Activated naive CD4-positive, alpha-beta T cell treated with Interleukin-2 at 50 U/mL for 16 hours (primary cell): ENCODE measurements at places on chromosomes 1 and 21.

DNA sequence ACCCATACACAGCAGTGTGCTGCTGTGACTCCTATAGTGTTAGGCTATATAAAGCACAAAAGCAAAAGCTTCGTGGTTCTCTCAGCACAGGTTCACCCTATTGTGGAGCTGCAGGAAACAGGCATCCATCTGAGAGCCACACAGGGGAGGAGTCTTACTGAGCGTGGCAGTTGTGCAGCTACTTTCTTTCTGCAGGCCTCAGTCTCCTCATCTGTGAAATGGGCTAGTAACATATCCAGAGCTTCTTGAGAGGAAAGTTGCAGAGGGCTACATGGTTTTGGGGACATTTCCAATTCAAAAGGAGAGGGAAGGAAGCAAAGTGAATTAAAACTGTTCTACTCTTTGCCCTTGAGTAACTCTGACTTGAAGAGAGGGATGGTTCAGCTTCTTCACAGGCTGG is 142.0 kb downstream of the FOXD2 start:
- no peak for DNase-seq

DNA sequence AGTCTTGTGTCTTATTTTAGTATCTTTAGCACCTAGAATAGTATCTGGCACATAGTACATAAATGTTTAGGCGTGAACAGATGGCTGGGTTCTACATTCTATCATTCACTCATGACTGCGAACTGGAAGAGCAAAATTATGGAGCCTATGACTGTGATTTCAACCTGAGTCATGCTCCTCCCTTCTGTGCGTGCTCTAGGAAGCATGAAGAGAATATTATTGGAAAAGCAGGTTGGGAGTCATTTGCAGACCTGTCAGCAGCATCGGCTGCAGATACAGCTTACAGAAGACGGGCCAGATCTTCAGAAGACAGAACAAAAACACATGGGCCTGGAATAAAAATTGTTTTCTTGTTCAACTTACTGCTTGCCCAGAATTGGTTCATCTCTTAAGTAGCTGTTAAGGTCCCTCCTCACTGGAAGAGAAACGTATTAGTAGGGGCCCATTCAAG is 344.0 kb upstream of the USP24 start:
- no peak for DNase-seq

- DNase-seq = no peak
Observed at GRCh38 chr1:171772312-171772711, 9.1 kb upstream of the METTL13 start.

DNA sequence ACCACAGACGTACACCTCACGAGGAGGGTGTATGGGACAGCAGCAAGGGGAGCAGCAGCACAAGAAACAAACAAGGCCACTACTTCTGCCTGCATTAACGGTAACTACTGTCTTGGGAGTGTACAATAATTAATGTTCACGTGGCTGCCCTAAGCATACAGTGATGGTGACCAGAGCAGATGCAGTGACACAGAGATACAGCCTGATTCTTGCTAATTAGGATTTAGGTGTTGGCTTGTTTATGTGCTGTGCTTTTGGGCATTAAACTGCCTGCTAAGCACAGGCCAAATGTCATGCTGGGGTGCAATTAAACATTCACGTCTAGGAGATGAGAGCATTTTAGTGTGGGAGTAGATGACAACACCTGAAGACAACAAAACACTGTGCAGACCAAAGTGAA is 7.2 kb downstream of the ZNF669 start:
- DNase-seq = no peak

DNA sequence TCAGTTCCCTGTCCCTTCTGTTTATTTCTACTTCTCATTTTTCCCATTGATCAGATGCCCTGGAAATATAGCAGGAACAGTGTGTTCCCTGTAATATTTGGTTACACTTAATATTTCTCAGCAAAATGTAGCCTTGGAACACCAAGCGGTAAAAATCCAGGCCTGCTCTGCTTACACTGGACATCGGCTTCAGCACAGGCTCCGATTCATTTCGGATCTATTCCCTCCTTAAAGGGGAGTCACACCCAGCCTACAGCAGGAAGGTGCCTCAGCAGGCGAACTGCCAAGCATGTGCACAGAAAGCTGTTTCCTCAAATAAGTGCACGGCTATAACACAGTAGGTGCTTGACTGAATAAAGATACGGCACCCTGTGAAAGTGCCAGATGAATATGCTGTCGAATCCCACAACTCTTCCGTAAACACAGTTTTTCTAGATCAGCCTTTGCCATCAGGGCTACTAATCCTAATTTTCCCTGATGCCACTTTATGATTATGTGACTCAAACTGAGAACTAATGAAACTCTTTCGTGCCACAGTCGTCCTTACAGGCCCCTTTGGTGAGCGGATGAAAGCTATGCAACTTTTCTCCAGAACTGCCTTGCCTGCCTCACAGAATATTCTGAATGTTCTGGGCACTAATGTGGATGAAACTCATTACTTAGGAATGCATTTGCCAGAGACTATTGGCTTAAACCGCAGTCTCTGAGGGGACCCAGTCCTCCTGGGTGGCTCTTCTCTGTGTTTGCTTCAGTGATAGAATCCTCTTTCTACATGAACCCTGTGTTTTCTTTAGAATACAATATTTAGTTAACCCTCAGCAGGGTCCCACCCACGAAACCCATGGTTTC is 275.5 kb upstream of the RUNX1 start:
- DNase-seq = no peak

DNA sequence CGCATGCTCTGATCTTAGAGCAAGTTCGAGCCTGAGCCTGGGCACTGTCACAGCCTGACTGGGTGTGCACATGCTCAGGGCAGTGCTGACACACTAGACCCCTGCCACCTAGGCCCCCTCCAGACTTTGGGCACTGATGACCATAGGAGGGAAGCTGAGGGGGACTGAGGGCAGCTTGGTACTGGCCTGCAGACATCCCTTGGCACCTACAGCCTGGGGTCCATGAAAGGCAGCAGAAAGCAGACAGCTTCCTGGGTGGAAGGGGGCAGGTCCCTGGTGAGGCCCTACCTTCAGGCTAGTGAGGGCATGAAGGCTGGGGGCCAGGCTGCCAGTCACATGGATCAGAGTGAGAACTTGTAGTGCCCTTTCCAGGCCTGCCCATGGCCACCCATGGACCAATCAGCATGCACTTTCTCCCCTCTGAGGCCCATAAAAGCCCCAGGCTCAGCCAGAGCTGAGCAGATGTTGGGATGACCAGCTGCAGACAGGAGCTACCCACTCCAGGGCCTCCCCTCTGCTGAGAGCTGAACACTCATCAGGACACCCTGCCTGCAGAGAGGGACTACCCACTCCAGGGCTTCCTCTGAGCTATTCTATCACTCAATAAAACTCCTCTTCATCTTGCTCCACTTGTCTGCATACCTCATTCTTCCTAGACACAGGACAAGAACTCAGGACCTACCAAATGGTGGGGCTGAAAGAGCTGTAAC is 680.8 kb downstream of the MATN1 start:
- no peak for DNase-seq

DNA sequence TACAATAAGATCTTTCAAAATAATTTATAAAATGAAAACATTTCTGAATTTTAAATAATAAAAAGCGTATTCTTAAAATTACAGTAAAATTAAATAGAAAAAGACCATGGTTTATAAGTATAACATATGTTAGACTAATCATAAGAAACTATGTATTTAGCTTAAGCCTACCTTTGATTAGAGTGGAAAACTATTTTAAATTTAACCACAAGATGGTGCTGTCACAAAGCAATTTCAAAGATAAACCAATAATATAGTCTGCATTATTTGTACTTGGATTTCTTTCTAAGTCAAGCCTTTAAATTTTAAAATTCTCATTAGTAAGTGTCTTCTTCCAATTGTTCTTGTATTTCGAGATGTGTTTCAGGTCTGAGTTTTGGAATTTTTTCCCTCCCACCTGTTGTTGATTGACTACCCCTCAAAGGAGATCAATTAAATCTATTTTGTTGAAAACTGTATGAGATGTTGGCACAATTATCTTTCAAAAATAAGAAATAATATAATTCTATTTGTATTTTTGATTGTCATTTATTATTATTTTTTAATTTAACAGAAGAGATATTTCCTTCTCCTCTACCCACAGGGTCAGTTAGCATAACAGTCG is 459.8 kb downstream of the KCNT2 start:
- DNase-seq = no peak

GRCh38 chr1:26739329-26739914 is 43.6 kb downstream of the ARID1A start:
- DNase-seq = peak; percentile 19

DNA sequence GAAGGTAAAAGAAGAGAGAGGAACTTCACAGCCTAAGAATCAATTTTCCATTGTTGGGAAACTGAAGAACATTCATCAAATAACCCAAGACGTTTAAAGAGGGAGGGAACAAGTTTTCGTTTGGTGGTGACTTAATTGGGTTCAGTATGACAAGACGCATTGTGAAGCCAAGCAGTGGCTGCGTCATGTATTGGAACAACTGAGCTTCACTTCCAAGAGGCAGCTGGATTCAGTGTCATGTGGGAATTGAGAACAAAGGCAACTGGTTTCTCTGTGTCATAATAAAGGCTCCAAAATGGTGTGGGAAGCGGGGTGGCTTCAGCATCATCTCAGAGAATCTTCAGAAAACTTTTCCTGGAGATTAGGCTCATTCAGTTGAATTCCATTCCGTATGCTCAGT is 29.8 kb upstream of the RC3H1 start:
- no peak for DNase-seq

GRCh38 chr1:213003256-213003655 is 12.4 kb downstream of the ANGEL2 start:
- DNase-seq = no peak

- DNase-seq = no peak
Observed at GRCh38 chr1:109818271-109818987, 54.7 kb upstream of the EPS8L3 start.

- no peak for DNase-seq
Observed at GRCh38 chr1:84585803-84586202, 11.6 kb upstream of the CTBS start.

DNA sequence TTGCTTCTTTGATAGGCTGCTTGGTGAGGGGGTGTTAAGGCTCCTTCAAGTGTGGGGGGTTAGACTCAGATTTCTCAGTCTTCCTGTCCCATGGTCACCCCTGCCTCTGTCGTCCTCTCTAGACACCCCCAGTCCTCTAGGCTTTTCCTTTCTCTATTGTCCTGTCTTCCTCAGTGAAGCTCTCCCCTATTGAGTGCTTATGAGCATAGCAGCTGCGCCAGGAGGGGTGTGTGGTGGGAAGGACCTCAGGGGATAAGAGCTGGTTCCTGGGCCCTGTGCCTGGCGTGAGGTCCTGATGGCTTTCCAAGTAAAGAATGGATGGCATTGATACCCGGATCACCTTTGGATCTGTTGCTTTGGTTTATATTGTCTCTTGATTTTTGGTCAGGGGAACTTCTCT is 69.1 kb downstream of the DIP2A start:
- no peak for DNase-seq

GRCh38 chr1:44694863-44695478 is 20.5 kb downstream of the ARMH1 start:
- no peak for DNase-seq

GRCh38 chr21:43658769-43659135 is 536 bp downstream of the HSF2BP start:
- no peak for DNase-seq

GRCh38 chr21:33968080-33968994 is 52.7 kb upstream of the ATP5PO start:
- no peak for DNase-seq

- DNase-seq = no peak
Observed at GRCh38 chr1:217642455-217642854, 11.3 kb downstream of the SPATA17 start.

DNA sequence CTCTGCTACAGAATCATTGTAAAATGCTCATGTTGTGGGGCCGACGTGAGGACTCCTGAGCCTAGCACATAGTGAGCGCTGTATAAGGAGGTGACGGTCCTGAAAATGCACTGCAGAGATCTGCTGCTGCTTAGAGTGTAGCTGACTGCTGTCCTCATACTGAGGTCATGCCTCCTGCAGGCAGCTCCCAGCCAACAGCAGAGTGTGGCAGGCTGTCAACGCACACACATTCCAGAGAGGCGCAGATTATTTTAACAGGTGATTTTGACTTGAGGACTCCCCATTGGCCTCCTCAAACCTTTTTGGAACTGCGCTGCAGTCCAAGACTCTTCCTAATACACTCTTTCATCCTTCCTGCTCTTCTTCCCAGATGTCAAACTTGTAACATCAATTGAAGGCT is 119.8 kb upstream of the KCNJ6 start:
- DNase-seq = no peak

DNA sequence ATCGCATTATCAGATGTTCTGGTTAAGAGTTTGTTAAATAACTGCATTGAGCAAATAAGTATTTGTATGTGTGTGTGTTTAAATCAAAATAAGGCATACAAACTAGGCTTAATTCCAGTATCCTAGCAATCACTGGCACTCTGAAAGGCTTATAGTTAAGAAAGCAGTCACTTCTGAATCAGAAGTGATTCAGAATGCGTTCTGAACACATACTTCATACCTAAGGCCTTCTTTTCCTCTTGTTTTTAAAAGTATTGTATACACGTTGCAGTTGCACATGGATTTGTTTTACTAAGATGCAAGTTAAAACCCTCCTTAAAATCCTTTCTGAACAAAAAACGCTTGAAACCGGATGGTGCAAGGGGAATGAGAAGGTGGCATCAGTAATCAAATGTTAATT is 238.4 kb upstream of the DMRTA2 start:
- no peak for DNase-seq

GRCh38 chr1:103525114-103525606 is 339 bp upstream of the RNPC3 start:
- no peak for DNase-seq

DNA sequence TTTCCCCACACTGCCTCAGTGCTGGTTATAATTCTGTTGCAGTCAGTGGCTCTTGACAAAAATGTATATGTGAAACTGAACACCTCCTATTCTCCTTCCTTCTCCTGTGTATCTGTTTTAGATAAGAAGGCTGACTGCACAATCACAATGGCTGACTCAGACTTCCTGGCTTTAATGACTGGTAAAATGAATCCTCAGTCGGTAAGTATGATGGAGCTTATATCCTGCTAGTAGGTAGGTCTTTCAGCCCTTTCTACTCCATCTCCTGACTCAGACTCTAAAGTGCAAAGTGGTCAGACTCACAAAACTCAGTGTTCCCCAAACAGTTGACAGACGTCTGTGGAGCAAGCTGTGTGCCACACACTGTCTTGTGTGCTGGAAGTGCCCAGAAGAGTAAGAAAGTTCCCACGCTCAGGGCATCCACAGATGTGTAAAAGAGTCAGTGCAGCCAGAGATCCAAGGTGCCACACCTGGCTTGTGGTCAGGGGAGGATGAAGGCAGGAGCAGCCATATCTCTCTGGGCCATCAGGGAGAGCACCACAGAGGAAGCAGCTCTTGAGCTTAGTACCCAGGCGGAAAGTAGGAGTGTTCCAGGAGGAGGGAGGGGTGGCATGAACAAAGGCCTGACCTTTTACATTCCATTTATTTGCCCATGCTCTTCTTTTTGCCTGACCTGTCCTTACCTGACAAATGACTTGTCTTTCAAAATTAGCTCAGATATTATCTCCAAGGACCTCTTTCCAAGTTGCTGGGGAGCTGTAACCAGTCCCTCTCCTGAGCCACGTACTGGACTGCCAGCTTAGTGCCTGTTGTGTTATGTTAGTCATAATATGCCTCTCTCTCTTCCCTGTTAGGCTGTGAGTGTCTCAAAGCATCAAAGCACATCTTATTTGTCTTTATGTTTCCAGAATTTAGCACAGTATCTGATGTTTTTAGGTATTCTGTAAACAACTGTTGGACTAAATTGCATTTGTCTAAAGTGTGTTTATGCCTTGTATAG is 14.0 kb upstream of the PODN start:
- no peak for DNase-seq

GRCh38 chr1:174269989-174270651 is 110.8 kb downstream of the RABGAP1L start:
- no peak for DNase-seq
